Cortex of kidney (tissue), 1 donor: ENCODE measurements at places on chromosomes 1 and 21.

DNA sequence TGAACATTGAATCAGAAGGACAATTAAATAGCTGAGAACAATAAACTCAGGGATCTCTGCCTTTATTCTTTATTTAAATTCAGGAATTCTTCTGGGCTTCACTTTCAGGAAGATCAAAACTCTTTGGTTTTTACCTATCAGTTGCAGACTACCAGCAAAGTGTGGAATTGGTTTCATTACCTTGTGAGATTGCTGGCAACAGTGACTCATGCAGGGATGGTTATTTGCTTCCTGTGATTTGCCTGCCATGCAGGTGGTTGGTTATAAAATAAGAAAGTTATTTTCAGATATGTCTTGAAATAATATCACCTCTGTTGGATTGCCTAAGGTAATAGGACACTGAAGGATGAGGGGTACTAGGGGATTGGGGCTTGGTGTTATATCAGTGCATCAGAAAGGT is 204.6 kb downstream of the PTBP2 start:
- no peak for DNase-seq

- no peak for DNase-seq
Observed at GRCh38 chr1:24108334-24109165, 3.4 kb downstream of the MYOM3 start.

- DNase-seq, result no peak
Observed at GRCh38 chr1:160841079-160841478, 21.6 kb downstream of the CD244 start.

DNA sequence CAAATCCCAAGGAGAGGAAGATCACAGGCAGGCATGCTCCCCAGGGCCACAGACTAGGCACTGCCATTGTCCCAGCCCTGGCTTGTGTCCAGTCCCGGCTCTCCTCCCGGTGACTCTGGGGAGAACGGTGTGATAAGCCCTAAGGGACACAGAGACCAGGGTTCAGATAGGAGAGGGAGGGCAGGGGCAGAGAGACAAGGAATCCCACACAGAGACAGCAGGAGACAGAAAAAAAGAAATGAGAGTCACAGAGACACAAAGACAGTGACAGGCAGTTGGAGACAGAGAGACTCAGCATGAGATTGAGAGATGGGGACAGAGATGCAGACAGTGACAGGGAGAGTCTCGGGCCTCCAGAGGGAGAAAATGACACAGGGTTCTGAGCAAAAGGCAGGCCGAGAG is 361 bp downstream of the INSRR start:
- no peak for DNase-seq

DNA sequence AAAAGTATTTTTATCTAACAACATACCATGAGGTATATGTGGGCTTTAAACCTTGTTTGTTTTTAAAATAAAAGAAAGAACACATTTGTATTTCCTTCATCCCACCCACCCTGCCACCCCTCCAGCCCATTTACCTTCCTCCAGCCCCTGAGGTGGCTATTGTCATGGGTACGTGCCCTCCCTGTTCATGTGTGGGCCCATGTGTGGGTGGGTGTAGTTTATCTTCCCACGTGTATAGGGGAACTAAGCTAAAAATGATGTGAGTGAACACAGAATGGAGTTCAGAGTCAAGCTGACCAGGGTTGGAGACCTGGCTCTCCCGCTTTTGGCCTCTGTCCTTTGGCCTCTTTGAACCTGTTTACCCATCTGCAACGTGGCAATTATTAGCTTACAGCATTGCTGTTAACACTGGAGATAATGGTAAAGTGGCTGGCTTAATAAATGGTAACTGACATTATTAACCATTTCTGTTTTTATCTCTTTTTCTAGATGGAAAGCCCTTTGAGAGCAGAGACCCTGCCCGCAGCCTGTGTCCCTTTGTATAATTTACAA is 78.1 kb upstream of the WDR26 start:
- DNase-seq, result no peak

- no peak for DNase-seq
Observed at GRCh38 chr1:162136760-162137159, 67.3 kb downstream of the NOS1AP start.
